Hippocampal formation (tissue), 2 donors: ENCODE measurements at places on chromosomes 11 and 22.
A peak's percentile ranks its signal among the peaks of the same experiment; 100 is the strongest.

- no peak for DNase-seq
Measured at GRCh38 chr11:60700689-60701468, 1.5 kb downstream of the MS4A8 start.

DNA sequence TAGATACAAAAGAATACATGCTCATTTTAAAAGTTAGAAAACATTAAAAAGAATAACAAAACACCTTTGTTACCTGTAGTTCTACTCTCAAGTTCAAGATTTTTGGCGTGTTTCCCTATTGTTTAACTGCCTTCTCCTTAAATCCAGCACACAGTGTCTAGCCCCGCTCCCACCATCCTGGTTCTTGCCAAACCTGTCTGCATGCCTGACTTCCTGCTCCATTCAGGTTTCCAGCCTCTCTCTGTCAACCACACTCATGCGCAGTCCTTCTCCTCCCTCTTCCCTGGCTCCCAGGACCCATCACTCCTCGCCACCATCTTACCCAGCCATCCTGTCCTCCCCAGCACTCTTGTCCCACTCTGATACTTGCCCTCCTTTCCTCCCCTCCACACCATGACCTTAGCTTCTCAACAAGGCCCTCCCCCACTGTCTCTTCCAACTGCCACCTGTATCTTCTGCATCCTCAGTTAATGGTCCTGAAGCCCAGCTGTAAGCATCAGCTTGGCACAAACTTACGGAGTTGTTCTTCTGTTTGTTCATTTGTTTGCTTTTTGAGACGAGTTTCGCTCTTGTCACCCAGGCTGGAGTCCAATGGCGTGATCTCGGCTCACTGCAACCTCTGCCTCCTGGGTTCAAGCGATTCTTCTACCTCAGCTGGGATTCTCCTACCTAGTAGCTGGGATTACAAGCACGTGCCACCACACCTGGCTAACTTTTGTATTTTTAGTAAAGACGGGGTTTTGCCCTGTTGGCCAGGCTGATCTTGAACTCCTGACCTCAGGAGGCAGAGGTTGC lies 7.5 kb upstream of the MYH9 start:
- no peak for DNase-seq

DNA sequence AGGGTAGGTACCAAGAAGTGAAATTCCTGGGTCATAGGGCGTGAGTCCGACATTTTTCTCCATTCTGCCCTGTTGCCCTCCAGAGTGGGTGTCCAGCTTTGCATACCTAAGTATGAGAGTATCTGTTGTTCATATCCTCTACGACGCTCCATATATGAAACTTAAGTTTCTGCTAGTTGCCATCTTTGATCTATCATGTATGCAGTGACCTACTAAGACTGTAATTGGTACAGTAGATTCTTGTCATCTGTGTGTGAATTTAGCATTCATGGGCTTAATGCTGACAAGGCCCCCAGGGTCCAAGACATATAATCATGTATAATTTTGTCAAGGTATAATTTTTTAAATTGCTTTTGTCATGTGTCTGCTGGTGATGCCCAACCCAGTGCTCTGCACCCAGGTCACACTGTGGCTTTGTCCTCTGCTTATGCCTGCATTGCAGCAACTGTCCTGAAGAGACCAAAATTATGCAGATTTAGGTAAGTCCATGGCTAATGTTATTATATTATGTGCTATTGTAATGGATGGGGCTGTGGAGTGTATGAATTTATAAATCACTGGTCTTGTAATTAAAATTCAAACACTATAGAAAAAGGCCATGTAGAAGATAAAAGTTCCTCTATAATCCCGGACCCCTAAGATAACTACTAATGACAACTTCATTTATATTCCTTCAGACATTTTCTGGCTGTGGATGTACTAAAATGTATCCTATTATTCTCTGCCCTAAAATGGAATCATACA lies 12.2 kb downstream of the NEAT1 start:
- no peak for DNase-seq

DNA sequence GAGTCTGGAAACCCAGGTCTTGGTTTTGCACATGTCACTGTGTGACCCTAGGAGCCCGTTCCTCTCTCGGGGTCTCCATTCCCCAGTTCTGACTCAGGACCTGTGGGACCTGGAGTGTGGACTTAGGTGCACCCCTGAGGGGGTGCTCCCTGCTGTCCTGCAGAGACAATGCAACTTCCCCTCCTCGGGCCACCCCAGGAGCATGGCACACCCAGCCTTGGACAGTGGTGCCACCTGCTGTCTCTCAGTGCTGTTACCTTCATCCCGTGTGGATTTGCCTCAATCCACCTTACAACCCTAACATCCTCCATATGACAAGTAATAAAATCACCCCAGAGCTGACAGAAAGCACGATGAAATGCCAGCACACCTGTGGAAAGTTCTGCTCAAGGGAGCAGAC lies 27.5 kb upstream of the CRYBB3 start:
- DNase-seq, result no peak

- DNase-seq, result no peak
Measured at GRCh38 chr11:120956710-120957495, 67.0 kb upstream of the TBCEL start.

GRCh38 chr11:63489879-63490278 lies 1.1 kb downstream of the PLAAT5 start:
- DNase-seq, result no peak

GRCh38 chr11:75337195-75337654 lies 14.2 kb downstream of the ARRB1 start:
- DNase-seq, result no peak

DNA sequence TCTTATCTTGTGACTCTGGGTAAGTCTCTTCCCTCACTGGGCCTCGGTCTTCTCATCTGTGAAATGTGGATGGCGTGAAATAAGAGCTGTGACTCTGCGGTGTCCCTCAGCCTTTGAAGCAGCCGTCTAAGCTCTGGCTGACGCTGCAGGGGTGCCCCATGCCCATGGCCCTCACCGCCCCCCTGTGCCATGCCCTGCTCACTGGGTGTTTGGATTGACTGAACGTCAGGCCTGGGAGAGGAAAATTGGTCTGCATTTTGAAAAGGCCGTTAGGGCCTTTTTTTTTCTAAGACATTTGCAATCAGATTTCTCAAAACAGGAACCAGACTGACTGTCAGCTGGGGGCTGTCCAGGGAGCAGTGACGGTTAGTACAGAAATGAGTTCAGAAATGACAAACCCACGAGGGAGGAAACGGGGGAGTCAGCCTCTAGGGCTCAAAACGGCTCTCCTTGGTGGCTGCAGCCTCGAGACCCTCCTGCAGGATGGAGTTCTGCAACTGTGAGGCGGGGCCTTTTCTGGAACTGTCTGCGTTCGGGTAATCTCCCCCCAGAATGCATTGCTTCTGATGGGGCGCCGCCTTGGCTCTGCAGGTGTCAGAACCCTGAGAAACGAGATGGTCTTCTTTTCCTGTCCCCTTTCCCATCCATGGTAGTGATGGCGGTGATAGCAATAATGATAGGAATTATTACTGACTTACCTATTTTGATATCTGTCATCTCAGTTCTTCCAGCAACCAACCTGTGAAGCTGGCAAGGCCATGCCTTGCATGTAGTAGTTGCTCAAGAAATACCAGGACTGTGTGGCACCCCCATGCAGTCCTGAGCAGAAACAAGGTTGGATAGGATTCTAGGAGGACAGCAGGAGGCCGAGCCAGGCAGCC lies 2.0 kb downstream of the GRK2 start:
- DNase-seq, result no peak

DNA sequence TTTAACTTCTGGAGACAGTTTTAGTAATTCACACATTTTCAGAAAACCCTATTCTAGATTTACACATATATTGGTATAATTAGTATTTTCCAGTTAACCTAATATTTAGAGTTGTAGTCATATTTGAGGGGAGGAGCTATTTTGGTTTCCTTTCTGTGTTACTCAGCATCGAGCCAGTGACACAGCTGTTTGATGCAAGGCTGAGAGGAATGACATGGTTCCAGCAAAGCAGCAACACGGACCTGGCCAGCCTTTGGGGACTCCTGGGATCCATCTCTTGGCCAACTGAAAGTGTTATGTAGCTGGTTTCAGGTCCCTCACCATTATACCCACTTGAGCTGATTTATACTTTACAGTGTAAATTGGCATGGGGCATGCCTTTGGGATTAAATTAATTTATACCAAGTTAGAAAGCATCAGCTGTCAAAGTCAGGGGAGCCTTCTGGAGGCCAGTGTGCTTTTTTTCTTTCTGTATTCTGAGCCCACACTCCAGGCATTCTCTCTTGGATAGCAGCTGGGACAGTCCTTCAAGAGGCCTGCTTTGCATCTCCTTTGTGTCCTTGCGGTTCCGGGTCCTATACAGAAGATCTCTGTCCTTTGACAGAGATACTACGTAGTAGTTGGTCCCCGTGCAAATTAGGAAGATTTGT lies 91.3 kb upstream of the SLC25A18 start:
- no peak for DNase-seq

- DNase-seq, result peak; percentile 55
Measured at GRCh38 chr11:126146454-126147192, 64.8 kb downstream of the RPUSD4 start.

- DNase-seq, result no peak
Measured at GRCh38 chr11:65278356-65278755, 16.6 kb downstream of the POLA2 start.

- DNase-seq, result no peak
Measured at GRCh38 chr11:19963697-19964387, 196.4 kb downstream of the DBX1 start.

DNA sequence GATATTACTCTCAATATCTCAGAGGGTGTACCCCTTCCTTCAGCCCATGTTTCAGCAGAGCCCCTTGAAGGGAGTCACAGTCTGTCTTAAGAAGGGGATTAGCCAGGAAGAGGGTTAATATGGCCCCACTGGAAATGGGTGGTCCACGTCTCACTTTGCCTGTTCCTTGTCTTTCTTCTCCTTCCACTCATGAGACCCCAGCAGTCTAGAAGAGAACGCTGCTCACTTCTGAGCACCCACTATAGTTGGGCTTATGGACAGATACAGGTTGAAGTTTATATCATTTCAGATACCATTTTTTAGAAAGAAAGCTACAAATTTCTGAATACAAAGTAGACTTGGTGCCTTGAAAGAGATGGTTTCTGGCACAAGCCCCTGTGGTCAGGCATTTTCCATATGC lies 139.3 kb upstream of the API5 start:
- DNase-seq, result no peak

- DNase-seq, result no peak
Measured at GRCh38 chr11:35891096-35891495, 52.8 kb upstream of the LDLRAD3 start.

GRCh38 chr11:61486779-61487178 lies 21.8 kb upstream of the LRRC10B start:
- no peak for DNase-seq

DNA sequence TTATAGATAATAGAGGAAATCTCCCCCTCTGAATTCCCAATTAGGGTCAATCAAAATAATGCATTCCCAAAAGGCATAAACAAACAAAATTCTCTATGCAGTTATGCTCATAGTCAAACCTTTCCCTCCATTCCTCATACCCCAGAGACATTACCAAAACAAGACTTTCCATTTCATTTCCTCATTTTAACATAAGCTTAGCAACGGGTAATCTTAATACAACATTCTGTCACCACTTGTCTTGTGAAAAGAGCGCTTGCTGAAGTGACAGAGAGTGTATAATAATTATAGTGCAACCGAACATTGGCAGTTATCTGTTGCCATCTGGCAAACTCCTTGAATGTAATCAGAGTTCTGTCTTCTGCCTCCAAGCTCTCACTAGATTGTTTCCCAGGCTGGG lies 1.2 kb upstream of the SLN start:
- DNase-seq, result no peak

- no peak for DNase-seq
Measured at GRCh38 chr11:72236774-72237111, 7.2 kb downstream of the PHOX2A start.

DNA sequence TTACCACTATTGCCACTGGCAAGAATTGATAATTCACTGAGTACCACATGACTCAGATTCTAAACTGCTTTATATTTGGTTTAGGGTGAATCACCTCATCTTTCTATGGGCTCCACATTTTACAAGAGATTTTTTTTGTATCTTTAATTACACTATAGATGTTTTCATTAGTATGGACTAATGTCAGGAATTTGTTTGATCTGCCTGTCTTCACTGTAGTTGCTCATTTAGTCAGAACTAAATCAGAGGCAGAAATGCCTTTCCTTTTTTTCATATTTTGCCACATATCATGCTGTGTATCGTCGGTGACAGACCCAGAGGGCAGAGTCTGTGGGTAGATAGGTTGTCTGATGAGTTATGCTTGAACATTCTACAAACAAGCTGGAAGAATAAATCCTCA lies 524.1 kb downstream of the METTL15 start:
- no peak for DNase-seq

DNA sequence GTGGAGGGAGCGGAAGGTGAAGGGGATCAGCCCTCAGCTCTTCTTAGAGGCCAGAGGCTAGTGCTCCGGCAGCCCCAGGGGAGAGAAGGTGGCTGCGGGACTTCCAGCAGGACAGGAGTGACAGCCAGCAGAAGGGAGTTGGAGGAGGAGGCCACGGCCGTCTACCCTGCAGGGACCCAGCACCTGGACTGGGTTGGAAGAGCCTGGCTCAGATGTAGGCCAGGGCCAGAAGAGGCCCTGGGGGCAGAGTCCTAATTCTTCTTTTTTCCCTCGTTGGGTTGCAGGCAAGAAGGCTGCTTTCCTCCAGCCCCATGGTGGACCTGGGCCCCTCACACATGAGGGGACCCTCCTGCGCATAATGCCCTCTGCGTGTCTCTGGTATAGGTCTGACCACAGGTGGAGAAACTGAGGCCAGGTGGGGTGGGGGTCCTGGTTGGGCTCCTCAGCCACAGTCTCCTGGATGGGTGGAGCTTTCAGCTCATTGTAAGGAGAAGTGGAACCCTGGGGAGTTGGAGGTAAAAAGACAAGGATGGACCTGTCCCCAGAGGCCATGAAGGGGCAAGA lies 2.3 kb upstream of the MCAM start:
- no peak for DNase-seq

DNA sequence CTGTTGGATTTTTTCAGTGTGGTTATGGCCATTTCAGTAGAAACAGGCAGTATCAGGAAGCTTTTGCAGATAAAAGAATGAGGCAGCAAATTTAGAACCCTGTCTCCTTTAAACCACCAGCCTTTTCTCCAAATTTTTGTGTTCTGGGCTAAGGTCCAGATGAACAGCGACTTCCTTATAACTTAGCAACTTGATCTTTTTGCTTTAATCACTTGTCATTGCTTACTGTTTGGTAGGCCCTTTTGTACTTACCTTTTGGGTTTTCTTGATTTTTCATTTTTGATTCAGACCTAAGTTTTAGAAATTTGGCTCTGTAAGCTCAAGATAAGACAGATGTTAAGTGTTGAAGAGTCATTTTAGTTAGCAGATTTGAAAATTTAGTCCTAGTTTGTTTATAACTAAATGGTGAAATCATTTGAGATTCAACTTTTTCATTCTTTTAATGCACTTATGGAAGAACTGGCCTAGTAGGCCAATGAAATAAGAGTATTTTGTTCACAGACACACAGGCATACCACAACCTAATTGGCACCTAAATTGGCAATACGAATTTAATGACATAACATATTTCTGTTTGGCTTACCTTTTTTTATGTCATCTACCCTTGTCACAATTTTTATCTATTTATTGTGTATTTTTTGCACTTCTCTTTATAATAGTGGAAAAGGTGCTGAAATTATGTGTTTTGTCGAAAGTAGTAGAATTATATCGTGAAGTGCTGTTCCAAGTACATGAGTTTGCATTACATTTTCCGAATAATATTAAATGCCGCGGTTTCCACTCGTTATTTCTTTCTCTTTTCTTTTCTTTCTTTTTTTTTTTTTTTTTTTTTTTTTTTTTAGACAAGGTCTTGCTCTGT lies 2.1 kb downstream of the RTN3 start:
- DNase-seq, result peak; percentile 32

GRCh38 chr11:130208241-130209127 lies 48.9 kb downstream of the ST14 start:
- DNase-seq, result no peak

GRCh38 chr11:91871791-91872190 lies 352.8 kb upstream of the FAT3 start:
- no peak for DNase-seq
